Stimulated activated CD4-positive, alpha-beta T cell treated with anti-CD3 and anti-CD28 coated beads, Interleukin-2, amount 100 ng/mL, for 24 hours (primary cell): ENCODE measurements at places on chromosomes 11 and 22.

DNA sequence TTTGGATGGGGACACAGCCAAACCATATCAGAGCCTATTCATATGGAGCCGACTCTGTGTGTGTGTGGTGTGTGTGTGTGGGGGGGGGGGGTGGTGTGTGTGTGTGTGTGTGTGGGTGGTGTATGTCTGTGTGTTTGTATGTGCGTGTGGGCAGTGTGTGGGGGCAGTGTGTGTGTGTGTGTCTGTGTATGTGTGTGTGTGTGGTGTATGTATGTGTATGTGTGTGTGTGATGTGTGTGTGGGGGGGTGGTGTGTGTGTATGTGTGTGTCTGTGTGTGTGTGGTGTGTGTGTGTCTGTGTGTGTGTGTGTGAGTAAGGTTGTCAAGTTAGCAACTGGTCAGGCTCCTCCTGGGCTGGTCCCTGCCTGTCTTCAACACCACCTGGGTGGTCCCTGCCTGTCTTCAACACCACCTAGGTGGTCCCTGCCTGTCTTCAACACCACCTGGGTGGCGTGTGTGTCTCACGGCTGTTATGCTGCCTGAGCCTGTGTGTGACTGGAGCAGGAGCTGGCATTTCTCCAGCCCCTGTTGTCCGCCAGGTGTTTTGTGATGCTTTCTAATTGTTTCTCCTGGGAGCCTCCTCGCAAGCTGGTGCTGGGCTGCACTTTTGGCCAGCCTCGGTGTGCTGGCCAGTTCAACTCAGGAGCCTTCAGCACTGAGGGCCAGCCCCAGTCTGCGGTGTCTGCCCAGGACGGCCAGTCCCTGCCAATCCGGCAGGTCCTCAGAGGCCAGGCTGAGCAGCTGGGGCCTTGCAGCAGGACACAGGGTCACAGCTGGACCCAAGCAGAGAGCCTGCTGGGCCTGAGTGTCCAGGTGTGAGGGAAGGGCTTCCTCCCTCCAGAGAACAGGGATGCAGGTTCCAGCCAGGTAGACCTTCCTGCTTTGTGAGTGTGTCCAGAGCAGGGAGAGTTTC is 21.5 kb upstream of the PVALB start:
- no peak for DNase-seq

GRCh38 chr11:10288881-10289764 is 4.9 kb downstream of the SBF2 start:
- no peak for DNase-seq

GRCh38 chr11:68002575-68002937 is 1.3 kb downstream of the UNC93B1 start:
- no peak for DNase-seq

DNA sequence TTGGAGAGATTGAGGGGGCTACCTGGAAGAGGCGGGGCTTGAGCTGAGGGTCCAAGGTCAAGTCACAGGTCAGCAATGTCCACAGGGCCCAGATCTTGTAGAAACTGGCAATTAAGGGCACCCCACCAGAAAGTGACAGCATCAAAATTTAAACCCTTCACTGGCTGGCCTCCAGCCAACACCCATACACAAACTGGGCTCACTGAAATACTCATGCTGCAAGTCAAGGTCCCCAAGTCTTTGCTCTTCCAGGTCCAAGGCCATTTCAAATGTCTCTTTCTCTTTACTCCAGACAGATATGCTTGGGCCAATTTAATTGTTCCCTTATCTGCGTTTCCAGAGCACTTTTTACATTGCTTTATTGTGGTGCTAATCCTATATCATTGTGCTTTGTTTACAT is 36.4 kb downstream of the LMO2 start:
- DNase-seq = no peak

GRCh38 chr22:47213571-47214230 is 451.3 kb downstream of the TBC1D22A start:
- peak; percentile 55 for DNase-seq

DNA sequence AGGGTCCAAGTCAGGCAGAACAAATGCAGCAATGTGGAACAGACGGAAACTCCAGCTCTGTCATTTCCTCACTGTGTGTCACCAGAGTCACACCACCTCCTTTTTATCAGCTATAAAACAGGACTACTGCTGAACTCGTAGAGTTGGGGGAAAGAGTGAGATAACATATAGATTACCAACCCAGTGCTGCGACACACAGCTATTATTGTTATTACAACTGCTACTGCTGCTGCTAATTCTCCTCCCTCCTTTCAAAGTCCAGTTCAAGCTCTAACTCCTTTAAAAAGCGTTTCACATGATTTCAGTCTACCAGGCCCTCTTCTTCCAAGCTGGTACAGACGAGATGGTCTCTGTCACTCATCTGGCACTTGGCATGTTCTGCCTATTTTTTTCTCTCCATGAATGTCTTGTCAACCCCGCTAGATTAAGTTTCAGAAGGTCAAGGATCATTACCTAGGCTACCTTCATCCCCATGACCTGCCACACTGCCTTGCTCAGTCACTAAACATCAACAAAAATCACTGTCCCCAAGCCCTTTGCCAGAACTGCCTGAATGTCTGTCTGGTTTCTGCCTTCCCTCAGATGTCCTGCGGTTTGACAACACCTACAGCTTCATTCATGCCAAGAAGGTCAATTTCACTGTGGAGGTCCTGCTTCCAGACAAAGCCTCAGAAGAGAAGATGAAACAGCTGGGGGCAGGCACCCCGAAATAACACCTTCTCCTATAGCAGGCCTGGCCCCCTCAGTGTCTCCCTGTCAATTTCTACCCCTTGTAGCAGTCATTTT is 3.7 kb upstream of the MTFP1 start:
- DNase-seq = no peak

DNA sequence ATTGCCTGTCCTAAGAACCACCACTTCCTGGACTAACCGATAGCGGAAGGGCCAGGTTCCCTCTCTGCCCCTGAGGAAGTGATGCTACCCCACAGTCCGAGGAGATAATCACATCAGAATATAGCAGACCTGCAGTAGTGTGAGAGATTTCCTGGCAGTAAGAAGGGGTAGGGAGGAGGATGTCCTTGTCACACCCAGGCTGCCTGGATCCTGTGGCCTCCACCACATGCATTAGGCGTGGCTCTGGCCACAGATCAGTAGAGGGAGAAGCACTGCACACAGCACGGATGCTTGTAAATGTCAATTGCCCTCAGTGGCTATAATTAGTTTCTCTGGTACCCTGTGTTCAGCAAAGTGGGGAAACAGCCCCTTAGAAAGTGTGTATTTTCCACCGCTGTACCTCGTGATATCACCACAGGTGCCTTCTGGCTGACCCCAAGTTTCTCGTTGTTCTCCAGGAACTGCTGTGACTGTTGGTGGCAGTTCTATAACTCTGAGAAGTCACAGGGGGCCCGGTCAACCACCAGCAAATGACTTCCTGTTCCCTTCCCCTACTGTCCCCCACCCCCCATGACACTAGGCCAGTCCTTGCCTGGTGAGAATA is 61.8 kb downstream of the UBASH3B start:
- no peak for DNase-seq

DNA sequence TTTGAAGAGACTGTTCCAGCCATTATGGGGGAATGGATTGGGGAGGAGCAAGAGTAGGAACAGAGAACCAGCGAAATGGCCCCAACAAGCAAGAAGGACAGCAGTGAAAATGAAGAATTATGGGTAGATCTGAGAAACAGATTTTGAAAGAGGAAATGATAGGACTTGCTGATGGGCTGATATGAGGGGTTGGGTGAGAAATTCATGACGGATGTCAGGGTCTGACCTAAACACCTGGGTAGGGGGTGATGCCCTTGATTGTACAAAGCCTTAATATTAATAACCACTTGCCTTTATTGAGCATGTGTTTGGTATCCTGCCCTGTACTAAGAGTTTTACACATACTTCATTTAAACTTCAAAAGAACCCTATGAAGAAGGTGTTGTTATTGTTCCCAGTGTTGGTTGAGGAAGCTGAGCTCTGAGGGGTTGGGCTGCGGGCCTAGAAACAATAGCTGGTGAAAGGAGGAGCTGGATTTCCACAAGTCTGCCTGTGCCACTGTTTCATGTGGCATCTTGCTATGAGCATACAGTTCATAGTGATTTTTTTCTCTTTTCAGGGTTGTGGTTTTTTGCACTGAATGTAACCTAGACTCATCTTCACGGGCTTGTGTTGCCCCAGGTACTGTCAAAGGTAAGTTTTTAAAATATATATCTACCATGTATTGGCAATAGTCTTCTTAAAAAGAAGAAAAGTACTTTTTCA is 61.1 kb upstream of the TNRC6B start:
- DNase-seq = no peak

GRCh38 chr11:68159161-68159560 is 38.0 kb upstream of the CHKA start:
- DNase-seq = no peak

DNA sequence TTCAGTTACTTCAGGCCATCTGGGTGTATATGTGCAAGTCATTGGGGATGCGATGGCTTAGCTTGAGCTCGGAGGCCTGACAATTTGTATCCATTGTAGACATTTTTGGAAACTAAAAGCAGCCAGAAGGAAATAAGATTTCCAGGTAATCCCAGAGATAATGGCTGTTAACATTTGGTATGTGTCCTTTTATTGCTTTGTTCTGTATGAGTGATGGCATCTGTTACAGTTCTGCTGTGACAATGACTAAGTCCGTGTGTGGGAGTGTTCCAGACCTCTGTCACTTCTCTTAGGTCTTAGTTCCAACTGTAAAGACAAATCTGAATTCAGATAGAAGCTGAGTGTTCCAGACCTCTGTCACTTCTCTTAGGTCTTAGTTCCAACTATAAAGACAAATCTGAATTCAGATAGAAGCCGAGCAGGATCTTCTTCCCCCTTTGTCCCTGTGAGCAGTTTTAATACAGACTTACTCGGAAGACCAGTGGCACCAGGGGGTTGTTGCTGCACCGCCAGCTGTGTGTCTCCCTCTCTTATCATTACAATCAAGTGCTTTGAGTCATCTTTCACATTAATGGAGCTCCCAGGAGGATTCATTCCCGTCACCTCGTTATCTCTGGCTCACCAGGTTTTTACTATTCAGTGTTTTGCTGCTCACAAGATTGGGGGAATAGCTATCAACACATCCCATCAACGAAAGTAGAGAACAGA is 190.9 kb upstream of the SORL1-AS1 start:
- DNase-seq = no peak

GRCh38 chr11:60078745-60079144 is 9.7 kb upstream of the MS4A2 start:
- no peak for DNase-seq

DNA sequence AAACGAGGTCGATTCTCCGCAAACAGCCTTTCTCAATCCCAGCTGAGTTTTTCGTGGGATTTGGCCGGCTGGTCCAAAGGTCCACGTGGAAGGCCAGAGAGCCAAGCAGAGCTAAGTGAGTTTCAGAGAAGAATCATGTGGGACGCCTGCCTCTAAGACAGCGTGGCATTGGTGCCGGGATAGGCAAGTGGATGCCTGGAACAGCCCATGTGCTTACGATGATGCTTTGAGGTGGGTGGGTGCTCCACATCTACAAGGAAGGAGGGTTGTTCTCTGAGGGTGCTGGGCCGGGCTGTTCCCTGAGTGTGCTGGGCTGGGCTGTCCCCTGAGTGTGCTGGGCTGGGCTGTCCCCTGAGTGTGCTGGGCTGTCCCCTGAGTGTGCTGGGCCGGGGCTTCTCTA is 41.4 kb downstream of the MUC2 start:
- no peak for DNase-seq

GRCh38 chr22:38946771-38947170 is 10.6 kb upstream of the APOBEC3A start:
- no peak for DNase-seq

GRCh38 chr22:26527574-26528465 is 15.5 kb upstream of the TFIP11 start:
- DNase-seq = no peak
